Osteoblast (primary cell): ENCODE measurements at places on chromosomes 3 and 15. TPM values are rescaled to one million over a fixed set of nuclear protein-coding genes. Genes with fewer than 3 reads are reported as not detected.
A peak's percentile ranks its signal among the peaks of the same experiment; 100 is the strongest.

DNA sequence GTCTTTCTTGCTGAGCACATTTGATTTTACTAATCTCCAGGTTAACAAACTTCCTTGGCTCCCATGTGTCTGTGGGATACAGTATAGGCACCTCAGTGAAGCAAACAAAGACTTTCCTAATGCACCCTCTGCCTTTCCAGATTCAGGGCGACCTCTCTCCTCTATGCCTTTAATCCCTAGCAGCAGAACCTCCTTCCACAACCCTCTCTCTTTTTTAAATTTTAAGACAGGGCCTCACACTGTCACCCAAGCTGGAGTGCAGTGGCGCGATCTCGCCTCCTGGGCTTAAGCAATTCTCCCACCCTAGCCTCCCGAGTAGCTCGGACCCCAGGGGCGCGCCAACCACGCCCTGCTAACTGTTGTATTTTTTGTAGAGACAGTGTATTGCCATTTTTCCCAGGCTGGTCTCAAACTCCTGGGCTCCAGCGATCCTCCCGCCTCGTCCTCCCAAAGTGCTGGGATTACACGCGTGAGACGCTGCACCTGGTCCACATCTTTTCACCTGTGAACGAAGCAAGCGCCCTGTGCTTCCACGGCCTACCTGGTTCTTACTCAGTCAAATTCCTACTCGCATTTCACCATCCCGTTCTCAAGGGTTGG, 1.7 kb upstream of the HACD3 start:
- DNase-seq: no peak

GRCh38 chr3:158835631-158836030, 33.8 kb downstream of the MFSD1 start:
- DNase-seq: no peak

DNA sequence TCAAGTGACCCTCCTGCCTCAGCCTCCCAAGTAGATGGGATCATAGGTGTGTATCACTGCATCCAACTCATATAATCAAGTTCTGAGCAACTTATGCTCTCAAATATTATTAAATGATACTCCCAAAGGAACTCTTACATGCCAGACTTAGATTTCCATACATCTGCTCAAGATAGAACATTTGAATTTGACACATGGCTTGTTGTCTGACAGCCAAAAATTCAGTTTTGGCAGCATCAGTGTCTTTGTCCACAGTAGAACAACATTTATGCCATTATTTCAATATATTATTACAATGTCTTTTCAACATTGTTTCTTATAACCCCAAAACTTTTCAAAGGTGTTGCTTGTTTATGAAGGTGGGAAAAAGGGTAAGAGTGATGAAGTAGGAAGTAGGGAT, 116.2 kb downstream of the SUCNR1 start:
- no peak for DNase-seq

GRCh38 chr3:148331081-148331846, 366.4 kb upstream of the AGTR1 start:
- peak; percentile 64 for DNase-seq

DNA sequence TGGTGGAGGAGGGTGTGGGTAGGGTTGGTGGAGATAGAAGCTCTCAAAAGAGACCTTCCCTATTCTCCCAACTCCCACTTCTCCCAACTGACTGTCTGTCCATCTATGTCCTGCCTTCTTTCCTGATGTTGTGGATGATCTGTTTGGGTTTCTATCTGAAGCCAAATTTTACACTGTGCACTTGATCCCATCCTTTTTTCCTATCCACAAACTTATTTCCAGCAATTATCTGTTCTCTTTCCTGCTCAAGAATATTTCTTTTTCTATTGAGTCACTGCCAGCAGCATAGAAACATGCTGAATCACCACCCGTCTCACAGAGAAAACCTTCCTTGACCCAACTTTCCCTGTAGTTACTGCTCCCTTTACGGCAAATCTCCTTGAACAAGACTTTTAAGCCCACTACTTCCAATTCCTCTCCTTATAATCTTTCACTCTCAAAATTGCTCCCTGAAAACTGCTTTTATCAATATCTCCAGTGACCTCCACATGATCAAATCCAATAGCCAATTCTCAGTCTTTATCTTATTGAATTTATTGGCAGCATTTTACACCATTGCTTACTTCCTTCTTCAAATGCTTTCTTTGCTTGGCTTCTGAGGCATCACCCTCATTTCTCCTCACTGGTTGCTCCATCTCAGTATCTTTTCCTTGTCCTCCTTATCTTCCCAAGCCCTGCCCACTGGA, 141.2 kb upstream of the SLC7A14 start:
- DNase-seq: peak; percentile 65

DNA sequence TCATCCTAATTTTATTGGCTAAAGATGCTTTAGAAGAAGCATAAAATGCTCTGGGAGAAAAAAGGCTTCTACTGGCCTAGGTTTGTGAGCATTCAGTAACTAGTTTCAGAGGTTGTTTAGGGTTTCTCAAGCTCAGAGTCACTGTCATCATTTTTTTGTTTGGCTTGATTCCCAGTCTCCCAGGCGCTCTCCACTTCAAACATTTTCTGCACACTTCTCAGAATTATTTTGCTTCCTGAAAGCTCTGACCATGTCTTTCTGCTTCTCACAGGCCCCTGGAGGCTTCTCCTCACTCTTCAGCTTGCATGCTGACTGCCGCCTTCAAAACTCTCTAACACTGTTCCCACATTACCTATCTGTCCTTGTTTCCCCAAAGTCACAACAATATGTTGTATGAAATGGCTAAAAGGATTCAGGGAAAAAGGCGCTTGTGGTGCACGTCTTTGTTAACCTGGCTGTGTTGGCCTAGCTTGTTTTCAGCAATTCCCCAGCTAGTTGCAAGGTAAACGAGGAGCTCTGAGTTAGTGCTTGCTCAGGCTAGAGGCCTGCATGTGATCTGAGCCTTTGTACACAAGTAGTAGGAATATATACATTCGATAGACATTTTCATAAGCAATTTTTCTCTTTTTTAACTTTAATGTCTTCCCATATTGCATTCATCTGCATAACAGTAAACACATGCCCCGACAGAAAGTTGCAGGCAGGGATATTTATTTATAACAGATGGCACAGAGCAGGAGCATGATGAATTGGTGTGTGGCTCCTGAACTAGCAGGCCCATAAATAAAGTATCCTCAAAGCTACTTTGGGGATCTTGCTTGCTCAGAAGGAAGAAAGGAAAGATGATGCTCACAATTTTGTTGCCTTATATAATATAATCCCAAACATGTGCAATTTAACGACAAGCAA, 129.2 kb upstream of the DPH6 start:
- DNase-seq: peak; percentile 47

DNA sequence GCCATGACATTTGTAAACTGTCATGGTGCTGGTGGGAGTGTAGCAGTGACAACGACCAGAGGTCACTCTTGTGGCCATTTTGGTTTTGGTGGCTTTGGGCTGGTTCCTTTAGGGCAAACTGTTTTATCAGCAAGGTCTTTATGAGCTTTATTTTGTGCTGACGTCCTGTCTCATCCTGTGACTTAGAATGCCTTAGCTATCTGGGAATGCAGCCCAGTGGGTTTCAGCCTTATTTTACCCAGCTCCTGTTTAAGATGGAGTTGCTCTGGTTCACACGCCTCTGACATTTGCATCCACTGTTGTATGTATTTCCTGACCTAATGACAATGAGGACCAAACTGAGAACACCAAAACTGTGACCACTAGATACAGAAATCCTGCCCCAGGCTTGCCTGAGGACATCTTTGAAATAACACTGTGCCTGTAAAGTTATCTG, 37.6 kb downstream of the RAB8B start:
- DNase-seq: no peak

GRCh38 chr3:52620580-52620979, 65.1 kb downstream of the PBRM1 start:
- DNase-seq: no peak

DNA sequence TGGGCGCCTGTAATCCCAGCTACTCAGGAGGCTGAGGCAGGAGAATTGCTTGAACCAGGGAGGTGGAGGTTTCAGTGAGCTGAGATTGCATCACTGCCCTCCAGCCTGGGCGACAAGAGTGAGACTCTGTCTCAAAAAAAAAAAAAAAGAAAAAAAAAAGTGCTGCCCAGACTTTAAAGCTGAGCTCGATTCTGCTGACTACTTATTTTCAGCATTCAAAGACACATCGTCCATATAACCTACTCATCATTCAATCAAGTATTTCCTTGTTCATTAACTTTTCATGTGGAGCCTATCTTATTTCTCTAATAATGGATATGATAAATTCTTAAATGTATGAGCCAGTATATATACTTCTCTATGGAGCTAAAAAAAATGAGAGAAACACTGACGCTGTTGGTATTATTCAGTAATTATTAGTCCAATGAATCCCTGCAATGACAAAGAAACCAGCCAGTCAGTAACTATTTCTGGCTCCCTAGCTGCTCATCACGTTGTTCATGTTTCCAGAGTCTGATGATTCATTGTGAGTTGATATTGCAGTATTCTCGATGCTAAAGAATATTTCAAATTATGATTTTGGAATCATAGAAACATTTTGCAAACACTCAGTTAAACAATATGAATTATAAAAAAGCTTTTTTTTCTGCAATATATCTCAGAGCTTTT, 111.9 kb downstream of the RAP2B start:
- peak; percentile 92 for DNase-seq

PLAAT1 gene
- under 0.01 TPM in 1 of 2 replicates, not detected in the other for total RNA-seq

LMCD1 gene
- total RNA-seq: 213 and 294 TPM in 2 replicates

MAGI1 gene
- total RNA-seq: 61.0 and 66.6 TPM in 2 replicates

DNAH12 gene
- under 0.01 TPM in 2 replicates for total RNA-seq

CELSR3 gene
- 1.2 and 1.4 TPM in 2 replicates for total RNA-seq

ZNF385D gene
- 2.5 and 2.9 TPM in 2 replicates for total RNA-seq

PROS1 gene
- 87.5 and 97.4 TPM in 2 replicates for total RNA-seq
